Kidney tubule cell (primary cell): ENCODE measurements at places on chromosomes 11 and 22.

DNA sequence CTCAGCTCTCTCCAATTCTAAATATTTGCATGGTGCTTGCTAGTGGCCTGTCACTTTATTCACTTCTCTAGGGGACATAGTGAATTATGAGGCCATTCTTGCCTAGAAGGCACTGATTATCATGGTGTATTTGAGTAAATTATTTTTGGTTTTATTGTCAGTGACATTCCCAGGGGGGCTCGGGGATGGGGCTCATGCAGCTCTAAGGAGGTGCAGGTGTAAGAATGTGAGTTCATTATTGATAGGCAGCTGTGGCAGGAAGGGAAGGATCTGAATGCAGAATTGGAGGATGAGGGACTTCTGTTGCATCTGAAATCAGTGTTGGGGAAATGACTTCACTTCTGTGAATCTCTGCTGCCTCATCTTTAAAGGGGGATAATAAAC is 53.7 kb upstream of the OR4B1 start:
- no peak for DNase-seq

GRCh38 chr22:48644997-48645396 is 1182.7 kb downstream of the BRD1 start:
- DNase-seq: no peak

GRCh38 chr11:1117992-1118391 is 39.8 kb upstream of the MUC5AC start:
- DNase-seq: no peak

DNA sequence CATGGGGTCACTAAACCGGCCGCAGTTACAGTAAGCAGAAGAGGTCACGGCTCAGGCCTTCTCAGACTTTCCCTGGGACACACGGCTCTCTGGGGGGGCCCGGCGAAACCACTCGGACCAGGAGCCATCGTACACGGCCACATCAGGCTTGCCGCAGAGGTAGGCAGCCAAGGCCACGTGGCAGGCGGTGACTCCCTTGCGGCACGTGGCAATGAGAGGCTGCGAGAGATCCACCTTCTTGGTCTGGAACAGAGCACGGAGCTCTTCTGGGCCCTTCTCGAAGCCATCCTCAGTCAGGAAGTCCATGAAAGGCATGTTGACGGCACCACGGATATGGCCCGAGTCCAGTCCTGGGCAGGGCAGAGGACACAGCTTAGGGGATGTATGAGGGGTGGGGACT is 8.3 kb downstream of the TST start:
- no peak for DNase-seq

- DNase-seq: no peak
These were observed 5.0 kb downstream of the CD81 start for GRCh38 chr11:2382129-2382517.
